Naive B cell (primary cell): ENCODE measurements at places on chromosomes 1 and 21. TPM values are rescaled to one million over a fixed set of nuclear protein-coding genes. Genes with fewer than 3 reads are reported as not detected.

DNA sequence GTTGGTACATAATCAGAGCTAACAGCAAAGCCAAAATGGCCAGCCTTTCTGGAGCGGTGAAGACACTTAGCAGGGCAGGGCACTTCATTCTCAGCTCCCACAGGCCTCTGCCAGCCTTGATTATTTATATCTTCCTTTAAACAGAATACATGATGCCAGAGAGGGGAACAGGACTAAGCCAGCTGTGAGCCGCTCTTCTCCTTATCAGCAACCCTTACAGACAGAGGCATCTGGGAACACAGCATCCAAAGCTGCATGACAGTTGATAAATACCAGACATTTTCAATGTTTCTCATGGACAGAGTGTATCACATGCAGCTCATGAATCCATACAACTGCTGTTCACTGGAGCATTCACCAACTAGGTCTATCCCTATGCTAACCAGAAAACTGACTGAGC, 29.1 kb downstream of the DNAJC11 start:
- H3K4me1 ChIP-seq = no peaks in the 10 kb centered on the region
- DNase-seq = no peak
- H3K4me3 ChIP-seq = no peak overlapping the region
- no peak overlapping the region for H3K27ac ChIP-seq
- H3K27me3 ChIP-seq = no peaks in the 10 kb centered on the region

DNA sequence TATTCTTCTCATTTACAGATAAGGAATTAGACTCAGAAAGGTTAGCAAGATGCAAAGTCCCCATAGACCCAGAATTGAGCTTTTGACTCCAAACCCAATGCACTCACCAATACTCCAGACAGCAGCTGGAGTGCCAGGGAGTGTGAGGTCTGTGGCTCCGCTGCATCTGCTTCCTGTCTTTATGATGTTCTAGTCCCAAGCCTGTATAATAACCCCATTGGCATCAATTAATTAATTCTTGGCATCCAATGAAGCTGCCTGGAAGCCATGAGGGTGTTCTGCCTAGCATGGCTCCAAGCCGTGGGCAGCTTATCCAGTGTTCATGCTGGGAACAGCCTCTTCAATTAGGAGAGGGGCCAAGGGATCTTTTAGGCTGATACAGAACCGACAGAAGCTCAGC, 188.7 kb downstream of the GIPC2 start:
- no peaks in the 10 kb centered on the region for H3K27me3 ChIP-seq
- no peak overlapping the region for H3K27ac ChIP-seq
- H3K36me3 ChIP-seq = no peaks in the 10 kb centered on the region
- H3K4me1 ChIP-seq = no peaks in the 10 kb centered on the region
- DNase-seq = no peak
- H3K4me3 ChIP-seq = no peak overlapping the region

GRCh38 chr21:29639366-29640079, 300.3 kb downstream of the GRIK1 start:
- peak overlapping the region; percentile 72 for H3K4me3 ChIP-seq
- H3K27me3 ChIP-seq = no peaks in the 10 kb centered on the region
- no peak for DNase-seq

DNA sequence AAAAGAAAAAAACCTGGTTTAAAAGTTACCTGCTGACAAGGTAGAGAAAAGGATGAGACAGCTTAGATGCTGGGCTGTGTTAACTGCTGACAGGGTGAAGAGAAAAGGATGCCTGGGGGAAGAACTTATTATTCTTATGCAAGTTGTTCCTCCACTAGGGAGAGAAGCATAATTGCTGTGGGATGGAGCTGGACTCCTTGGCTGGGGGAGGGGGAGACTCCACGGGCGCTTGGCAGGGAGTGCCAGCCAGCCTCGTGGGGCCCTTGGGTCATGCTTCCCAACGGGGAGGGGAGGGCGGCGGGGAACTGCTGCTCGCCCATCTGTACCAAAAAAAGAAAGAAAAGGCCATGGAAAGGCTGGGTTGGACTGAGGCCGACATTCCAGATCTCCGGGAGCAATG, 47.2 kb downstream of the SYCP1 start:
- H3K4me1 ChIP-seq = no peaks in the 10 kb centered on the region
- peaks cover 12% of the 10 kb centered on the region for H3K27me3 ChIP-seq
- H3K36me3 ChIP-seq = no peaks in the 10 kb centered on the region
- no peak overlapping the region for H3K27ac ChIP-seq

DNA sequence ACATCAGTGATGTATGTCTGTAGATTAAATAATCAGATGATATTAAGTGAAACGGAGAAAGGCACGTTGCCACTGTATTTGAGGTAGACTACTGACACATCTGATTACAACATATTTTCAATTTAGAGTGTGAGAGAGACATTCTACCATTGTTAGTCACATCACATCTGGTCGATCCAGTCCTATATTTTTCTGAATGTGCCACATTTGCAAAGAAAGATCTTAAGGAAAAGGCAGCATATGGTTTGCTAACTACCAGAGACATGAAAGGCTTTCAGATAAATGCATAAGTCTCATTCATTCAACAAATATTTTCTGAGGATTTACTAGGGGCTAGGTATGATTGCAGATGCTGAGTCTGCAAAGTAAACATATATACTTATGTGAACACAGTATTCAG, 114.3 kb upstream of the RUNX1 start:
- DNase-seq = no peak
- no peak overlapping the region for H3K27ac ChIP-seq
- H3K27me3 ChIP-seq = peaks cover 15% of the 10 kb centered on the region
- peaks cover 7% of the 10 kb centered on the region for H3K36me3 ChIP-seq
- no peaks in the 10 kb centered on the region for H3K4me1 ChIP-seq
- H3K4me3 ChIP-seq = no peak overlapping the region

DNA sequence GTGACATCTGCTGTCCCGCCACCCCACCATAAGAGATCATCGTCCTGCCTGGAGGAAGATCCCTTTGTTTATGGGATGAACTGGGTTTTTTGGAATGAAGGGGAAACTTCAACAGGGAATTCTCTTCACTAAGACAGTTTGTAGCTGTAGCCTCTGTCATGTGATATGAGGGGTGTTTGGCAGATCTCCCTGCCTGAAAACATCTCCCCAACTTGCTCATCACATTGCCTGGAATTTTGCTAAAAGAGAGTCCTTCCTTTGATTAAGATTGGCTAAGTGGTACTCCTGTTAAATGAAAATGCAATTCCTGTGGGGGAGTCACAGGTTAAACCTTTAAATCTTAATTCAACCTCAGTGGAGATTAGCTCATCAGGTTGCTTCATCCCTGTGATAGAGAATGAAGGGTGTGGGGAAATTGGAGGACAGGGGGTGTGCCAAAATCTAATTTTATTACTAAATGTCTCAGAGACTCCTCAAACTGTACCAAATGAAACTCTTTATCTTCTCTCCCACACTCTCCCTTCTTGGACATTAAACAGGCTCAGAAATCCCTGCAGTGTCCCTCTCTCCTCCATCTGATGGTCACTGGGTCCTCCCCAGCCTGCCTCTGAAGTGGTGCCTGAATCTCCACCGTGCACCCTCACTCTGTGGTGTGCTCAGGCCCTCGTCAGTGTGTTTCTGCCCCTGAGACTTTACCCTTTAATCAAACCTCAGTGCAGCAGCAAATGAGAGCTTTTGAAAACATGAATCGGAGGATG, 54.8 kb downstream of the IER5 start:
- peaks cover 49% of the 10 kb centered on the region for H3K4me1 ChIP-seq
- no peaks in the 10 kb centered on the region for H3K27me3 ChIP-seq
- DNase-seq = no peak

DNA sequence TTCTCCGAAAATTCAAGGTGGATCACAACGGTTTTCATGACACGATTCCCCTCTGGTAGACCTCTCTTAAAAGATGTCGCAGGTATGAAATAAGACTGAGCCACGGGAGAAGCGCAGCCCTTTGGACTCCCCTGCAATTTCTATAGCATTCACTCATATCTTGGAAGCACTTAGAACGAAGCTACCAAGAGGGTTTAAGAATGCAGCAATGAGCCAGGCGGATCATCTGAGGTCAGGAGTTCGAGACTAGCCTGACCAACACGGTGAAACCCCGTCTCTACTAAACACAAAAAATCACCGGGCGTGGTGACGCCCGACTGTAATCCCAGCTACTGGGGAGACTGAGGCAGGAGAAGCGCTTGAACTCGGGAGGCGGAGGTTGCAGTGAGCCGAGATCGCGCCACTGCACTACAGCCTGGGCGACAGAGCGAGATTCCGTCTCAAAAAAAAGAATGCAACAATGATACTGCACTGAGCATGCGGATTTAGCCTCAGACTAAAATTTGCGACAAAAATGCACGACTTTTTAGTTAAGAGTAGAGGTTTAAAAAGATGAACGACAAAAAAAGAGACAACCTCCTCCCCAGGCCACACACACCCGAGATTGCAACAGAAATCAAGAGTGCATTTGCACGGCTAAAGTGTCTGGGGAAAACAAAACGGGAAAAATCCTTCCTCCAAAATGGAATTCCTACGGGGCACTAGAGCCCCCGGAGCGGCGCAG, 743 bp downstream of the TOMM20 start:
- H3K27ac ChIP-seq = peak overlapping the region; percentile 95
- H3K4me1 ChIP-seq = peaks cover 59% of the 10 kb centered on the region
- peak overlapping the region; percentile 98 for H3K4me3 ChIP-seq
- DNase-seq = peak; percentile 31

- H3K27me3 ChIP-seq = no peaks in the 10 kb centered on the region
- H3K4me3 ChIP-seq = no peak overlapping the region
- no peaks in the 10 kb centered on the region for H3K36me3 ChIP-seq
- no peak for DNase-seq
- H3K27ac ChIP-seq = no peak overlapping the region
Observed at GRCh38 chr21:15400905-15401304, 328.9 kb upstream of the USP25 start.

GRCh38 chr1:2791027-2791760, 10.3 kb downstream of the TTC34 start:
- no peaks in the 10 kb centered on the region for H3K36me3 ChIP-seq
- H3K4me3 ChIP-seq = no peak overlapping the region
- DNase-seq = no peak
- no peak overlapping the region for H3K27ac ChIP-seq
- peaks cover 55% of the 10 kb centered on the region for H3K27me3 ChIP-seq

DNA sequence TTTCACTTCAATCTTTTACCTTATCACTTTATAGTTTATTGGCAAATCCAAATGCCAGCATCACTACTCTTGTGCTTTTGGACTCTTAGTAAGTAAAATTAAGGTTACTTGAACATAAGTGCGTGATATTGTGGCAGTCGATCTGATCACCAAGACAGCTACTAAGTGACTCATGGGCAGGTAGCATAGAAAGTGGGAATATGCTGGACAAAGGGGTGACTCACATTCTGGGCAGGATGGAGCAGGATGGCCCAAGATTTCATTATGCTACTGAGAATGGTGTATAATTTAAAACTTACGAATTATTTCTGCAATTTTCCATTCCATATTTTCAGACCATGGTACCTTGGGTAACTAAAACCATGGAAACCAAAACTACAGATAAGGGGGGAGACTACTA, 120.2 kb downstream of the ROR1 start:
- no peak overlapping the region for H3K4me3 ChIP-seq
- H3K36me3 ChIP-seq = no peaks in the 10 kb centered on the region
- DNase-seq = no peak
- H3K4me1 ChIP-seq = peaks cover 48% of the 10 kb centered on the region
- peaks cover 18% of the 10 kb centered on the region for H3K27me3 ChIP-seq
- peak overlapping the region; percentile 44 for H3K27ac ChIP-seq

DNA sequence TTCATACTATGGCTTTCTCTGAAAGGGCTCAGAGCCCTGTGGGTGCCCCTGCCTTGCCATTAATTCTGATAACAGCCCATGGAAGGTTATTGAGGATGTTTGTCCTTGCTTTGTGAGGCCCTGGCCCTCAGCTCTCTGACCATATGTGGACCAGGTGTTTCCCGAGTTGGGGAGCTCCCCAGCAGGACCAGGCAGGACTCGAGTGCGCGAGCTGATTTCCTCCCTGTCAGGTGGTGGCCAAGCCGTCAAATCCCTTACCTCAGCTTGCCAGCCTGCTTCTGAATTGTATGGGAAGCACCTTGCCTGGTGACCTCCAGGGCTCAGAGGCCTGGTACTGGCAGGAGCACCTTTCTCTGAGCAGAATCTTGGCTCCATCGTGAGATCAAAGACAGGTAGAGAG, 17.9 kb upstream of the SDE2 start:
- no peak overlapping the region for H3K4me3 ChIP-seq
- no peaks in the 10 kb centered on the region for H3K36me3 ChIP-seq
- peaks cover 6% of the 10 kb centered on the region for H3K4me1 ChIP-seq
- DNase-seq = no peak
- no peaks in the 10 kb centered on the region for H3K27me3 ChIP-seq

KCNJ15 gene
- not detected for polyA plus RNA-seq

IGSF21 gene
- not detected for polyA plus RNA-seq

AKIRIN1 gene
- 80.6 TPM for polyA plus RNA-seq

CELA2A gene
- not detected for polyA plus RNA-seq

HOOK1 gene
- 8.3 TPM for polyA plus RNA-seq

SLAMF8 gene
- not detected for polyA plus RNA-seq
